ENCODE measurements at places on chromosomes 1 and 21. TPM values are rescaled to one million over a fixed set of nuclear protein-coding genes. Genes with fewer than 3 reads are reported as not detected.

SPAG17 gene
- 0.06 TPM for total RNA-seq

HAO2 gene
- total RNA-seq = not detected

MATN1 gene
- total RNA-seq = 0.13 TPM

DCDC2B gene
- total RNA-seq = not detected

All from bladder microvascular endothelial cell (primary cell).